ENCODE measurements at places on chromosomes 16 and 17.

DNA sequence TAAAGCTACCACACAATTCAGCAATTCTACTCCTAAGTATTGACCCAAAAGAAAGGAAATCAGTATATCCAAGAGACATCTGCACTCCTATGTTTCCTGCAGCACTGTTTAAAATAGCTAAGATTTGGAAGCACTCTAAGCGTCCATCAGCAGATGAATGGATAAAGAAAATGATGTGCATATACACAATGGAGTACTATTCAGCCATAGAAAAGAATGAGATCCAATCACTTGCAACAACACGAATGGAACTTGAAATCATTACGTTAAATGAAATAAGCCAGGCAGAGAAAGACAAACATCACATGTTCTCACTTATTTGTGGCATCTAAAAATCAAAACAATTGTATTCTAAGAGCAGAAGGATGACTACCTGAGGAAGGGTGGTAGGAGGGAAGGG lies 1.5 kb downstream of the SLFN11 start:
- DNase-seq, result no peak

DNA sequence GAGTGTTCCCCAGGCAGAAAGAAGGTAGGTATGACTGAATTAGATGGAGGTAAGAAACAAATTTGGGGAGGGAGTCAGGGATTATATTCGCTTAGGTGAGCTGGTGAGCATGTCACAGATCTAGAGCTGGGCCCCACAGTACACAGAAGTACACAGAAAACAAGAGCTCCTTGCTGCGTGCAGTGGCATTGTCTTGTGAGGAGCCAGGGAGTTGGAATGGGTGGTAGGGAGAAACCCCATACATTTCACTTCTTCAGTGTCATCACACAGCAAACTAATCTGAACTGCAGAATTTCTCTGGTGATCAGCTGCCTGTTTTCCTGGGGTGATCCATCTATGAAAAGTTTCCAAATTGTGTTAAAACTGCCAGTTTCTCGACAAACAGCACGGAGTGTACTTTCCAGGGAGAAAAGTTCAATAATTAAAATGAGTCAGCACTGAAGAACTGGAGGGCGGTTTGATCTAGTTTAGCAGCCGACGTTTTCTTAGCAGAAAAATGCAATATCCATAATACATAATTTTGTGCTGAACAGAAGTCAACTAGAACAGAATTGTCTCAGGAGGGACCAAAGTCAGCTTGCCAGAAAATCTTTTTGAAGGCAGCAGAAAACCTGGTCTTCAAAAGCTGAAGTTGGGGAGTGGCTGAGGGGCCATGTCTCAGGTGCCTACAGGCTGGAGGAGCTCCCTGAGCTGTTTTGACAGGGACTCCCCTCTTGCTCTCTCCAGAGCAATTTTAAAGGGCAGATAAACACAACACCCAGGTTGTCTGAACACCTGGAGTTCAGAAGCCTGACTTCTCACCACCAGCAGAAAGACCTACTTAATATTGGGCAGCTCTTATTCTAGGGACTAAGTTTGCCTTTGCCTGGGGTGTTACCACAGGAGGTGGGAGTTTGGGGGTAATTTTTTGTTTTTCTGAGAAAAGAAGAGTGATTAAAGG lies 448.6 kb downstream of the CA10 start:
- no peak for DNase-seq

GRCh38 chr17:36940313-36941264 lies 3.3 kb downstream of the LHX1 start:
- DNase-seq, result no peak

- DNase-seq, result no peak
Observed at GRCh38 chr16:57916735-57917438, 54.0 kb downstream of the CNGB1 start.

- DNase-seq, result no peak
Observed at GRCh38 chr17:35083071-35083470, 19.6 kb upstream of the RFFL start.

GRCh38 chr16:52497067-52497816 lies 49.7 kb downstream of the TOX3 start:
- no peak for DNase-seq

DNA sequence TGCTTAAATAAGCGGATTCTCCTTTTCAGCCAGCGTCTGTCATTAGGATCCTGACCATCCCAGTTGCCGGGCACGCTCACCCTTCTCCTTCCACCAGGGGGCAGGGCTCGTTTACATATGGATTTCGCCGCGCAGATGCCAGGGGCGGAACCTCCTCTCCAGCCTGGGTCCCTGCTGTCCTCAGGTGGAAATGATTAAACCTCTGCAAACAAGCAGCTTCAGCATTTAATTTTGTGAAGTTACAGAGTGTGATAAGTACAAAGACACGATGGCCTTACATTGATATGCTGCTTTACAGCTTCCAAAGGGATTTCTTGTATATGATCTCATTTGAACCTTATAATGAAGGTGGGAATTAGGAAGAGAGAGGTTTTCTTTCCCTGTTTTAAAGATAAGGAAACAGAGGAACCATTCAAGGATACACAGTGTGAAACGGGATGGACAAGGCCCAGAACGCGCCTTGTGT lies 3.9 kb upstream of the KRT28 start:
- peak; percentile 46 for DNase-seq

DNA sequence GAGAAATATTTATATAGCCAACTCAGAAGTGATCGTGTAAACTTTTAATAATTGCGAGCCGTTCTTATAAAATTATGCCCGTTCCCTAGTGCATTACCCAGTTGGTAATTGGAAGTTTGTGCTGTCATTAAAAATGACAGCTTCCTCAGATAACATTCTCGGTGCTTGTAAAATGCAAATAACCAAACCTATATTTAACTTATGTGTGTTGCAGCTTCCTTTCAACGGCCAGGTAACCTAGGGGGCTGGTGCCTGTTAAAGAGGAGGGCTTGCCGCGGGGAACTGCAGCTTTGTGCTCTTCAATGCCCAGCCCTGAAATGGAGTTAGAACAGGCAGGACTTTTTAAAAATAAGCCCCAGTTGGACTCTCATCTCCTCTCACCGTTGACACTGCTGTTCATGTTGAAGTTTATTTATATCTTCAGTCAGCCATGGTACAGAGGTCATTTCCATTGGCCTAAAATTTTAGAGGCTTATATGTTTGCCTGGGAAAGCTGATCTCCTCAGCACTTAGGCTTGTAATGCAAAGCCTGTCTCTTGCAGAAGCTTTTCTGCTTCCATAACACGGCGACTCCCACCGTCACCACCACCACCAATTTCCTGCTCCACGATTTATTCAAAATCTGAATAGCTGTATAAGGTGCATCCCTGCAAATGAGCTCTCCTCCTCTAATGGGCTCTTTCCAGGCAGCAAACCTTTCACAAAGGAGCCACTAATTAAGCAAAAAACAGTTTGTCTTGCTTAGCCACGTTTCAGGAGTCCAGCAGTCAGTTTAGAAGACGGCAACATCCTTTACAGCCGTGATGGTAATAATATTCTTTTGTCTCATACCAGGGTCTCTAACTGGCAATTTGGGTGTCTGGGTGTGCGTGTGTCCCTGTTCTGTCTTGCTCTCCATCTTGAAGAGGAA lies 74.7 kb downstream of the RPA1 start:
- DNase-seq, result no peak

GRCh38 chr17:40279402-40279801 lies 8.3 kb upstream of the CDC6 start:
- no peak for DNase-seq

DNA sequence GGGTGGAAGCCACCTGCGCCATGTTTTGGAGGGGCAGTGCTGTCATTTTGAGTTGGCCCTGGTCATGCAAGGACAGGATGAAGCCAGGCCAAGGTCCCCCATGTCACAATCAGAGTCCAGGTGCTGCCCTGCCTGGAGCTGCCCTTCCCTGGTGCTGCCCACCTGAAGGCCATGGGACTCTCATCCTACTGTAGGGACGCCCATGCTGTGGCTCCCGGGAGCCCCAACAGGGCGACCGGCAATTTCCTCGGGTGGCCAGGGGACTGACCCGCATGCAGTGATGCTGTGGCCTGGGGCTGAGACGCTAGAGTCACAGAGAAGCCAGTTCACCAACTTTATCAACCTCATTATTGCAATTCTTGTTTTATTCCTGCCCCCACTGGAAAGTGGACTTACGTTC lies 8.0 kb downstream of the CCL17 start:
- no peak for DNase-seq

All from brain pericyte (primary cell).